ENCODE measurements at places on chromosomes 16 and 17.

GRCh38 chr16:5062790-5063765 is 2.7 kb downstream of the C16orf89 start:
- no peak for DNase-seq

DNA sequence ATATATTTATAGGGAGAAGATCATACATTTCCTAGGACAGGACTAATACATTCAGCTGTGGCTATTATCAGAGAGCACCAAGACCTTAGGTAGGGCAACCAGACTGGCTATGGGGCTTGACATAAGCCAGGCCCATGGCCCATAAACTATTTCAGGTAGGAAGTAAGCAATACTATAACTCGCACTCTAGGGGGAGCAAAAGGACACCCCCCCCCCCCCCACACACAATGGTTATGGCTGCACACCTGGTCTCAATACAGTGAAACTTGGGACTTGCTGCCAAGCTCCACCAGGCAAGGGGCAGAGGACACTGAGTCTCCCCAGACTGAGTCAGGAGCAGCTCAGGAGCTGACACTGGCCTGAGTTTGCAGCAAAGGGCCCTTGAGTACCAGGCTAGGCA is 348.9 kb upstream of the ASIC2 start:
- no peak for DNase-seq

GRCh38 chr16:47143677-47144558 is at the start of gene NETO2:
TSS of gene NETO2 (minus strand) at chr16:47143945. CDS start at chr16:47143612, 333 bp downstream.
- peak; percentile 57 for DNase-seq

- no peak for DNase-seq
These were observed 83.0 kb upstream of the CDC42EP4 start for GRCh38 chr17:73394512-73395450.

DNA sequence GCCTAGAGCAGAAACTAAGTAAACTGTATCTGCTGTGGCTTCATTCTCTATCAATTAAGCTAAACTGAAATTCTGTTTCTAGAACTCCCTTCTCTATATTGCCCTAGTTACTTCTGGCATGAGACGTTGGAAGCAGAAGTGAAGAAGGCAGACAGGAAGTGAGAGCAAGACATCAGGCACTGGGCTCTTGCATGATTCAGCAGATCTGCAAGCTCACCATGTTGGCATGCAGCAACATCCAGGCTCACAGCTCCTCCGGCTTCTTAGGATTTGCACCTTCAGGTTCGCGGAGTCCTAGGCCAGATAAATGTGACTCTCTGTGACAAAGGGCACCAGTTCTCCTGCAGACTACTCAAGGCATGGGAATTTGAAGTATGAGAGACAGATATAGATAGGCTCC is 148.3 kb downstream of the CDH8 start:
- peak; percentile 17 for DNase-seq
